Activated CD4-positive, alpha-beta T cell treated with anti-CD3 and anti-CD28 coated beads, Interleukin-2, Interleukin-4, amounts not matched to agents 100 ng/mL and 50 ng/mL, durations not matched to agents 16 hours and 8 hours (primary cell): ENCODE measurements at places on chromosomes 6 and 20.

DNA sequence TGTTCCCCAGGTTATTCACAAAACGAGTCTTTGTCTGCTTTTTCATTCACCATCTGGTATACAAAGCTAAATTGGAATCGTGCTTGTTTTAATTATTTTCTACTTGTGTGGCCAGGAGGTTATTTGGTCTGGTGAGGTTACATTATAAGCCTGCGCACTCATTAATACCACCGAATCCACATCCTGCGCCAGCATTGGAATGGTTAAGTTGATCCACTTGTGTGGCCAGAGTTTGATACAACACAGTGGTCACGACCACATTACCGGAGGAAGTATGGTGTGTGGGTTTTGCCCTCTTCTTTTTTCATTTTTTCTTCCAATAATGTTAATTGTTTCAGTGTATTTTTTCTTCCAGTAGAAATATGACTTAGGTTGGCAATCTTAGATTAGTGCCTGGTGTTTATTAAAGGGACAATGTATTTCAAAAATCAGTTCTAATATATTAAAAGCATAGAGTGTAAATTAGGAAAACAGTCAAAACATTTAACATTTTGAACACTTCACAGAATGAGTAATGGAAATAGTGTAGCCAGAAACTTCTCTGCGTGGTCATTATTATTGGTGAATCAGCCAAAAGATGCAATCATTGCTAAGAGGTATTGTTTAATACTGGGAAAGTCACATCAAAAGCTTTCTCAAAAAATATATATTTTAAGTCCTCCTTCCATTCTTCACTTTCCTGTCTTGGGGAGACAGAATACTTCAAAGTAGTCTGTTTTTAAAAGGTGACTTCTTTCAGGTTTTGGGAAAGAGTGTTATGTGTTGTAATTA lies 84.5 kb downstream of the JARID2 start:
- DNase-seq = no peak

DNA sequence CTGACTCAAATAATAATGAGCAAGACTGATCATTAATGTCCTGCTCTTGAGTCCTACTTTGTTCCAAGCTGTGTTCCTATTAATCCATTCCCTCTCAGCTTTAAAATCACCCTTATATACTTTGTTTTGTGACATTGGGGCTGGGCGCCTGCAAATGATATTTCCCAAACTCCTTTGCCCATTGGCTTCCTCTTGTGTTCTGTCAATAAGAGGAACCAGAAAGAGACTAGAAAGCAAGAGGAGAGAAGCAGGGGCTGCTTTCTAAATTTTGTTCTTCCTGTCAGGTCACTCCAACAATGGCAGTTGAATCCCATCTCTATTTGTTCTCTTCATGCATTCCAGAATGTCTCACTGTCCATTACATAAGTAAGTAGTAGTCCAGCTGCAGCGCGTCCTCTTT lies 21.6 kb upstream of the TRIM27 start:
- DNase-seq = no peak

DNA sequence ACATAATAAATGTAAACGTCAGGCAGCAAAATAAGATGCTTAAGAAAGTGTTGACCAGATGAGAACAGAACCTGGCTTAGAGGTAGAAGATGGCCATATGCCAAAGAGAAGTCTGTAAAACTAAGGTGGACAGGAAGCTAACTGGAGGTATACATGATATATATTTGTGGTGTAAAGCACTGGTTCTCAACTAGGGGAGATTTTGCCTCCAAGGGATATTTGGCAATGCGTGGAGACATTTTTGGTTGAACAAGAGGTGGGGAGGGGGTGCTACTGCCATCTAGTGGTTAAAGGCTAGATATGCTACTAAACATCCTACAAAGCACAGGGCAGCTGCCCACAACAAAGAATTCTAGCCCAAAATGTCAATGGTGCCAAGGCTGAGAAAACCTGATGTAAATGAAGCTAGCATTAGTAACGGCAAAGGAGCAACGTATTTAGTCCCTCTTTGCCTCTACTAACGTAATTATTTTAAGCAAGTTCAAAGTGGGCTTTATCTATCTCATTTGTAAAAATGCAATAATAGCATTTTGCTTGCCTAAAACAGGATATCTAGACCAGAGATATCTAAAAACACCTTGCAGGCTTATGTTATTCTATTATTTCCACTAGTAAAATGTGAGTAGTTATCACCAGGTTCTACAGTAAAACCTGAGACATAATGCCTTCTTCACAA lies 182.6 kb downstream of the RNGTT start:
- DNase-seq = peak; percentile 70

DNA sequence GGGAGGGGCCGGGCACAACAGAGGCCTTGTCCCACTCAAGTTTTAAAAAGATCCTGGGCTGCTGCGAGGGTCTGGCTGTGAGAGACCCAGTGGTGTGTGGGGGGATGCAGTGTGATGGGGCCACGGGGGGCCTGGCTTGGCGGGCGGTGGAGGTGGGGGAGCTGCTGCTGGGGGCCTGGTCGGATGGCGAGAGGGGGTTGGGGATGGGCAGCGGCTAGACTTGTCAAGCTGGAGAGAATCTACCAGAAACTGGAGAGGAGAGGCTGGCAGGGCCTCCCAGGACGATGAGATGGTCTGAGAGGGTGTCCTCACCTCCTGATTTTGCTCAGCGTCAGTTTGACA lies 5.1 kb downstream of the RPS21 start:
- no peak for DNase-seq

DNA sequence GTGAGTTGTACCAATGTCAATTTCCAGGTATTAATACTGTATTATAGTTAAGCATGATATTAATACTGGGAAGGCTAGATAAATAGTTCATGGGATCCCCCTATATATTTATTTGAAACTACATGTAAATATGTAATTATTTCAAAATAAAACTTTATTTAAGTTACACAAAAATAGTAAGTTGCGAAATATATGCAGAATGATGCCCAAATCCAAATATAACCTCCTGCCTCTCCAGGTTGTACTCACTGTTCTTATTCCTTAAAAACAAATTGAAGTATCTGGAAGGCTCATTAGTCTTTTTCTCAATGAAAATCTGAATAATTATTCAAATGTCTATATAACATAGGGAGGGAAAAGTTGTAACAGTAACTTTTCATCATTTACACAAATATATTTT lies 161.9 kb upstream of the DEFB112 start:
- DNase-seq = no peak

GRCh38 chr6:134230087-134230700 lies 87.7 kb downstream of the SGK1 start:
- DNase-seq = no peak

GRCh38 chr20:60101891-60102281 lies 143.7 kb downstream of the CDH26 start:
- no peak for DNase-seq

- DNase-seq = peak; percentile 27
Observed at GRCh38 chr20:58649288-58650180, 1.5 kb upstream of the STX16 start.

GRCh38 chr20:46600286-46600752 lies 49.9 kb upstream of the OCSTAMP start:
- no peak for DNase-seq

- no peak for DNase-seq
Observed at GRCh38 chr6:118772886-118773285, 121.1 kb upstream of the ASF1A start.

- DNase-seq = no peak
Observed at GRCh38 chr20:13262671-13263360, 41.7 kb downstream of the ISM1 start.

- DNase-seq = peak; percentile 0
Observed at GRCh38 chr6:55445648-55446204, 118.5 kb downstream of the GFRAL start.

GRCh38 chr6:155276638-155277037 lies 12.8 kb downstream of the CLDN20 start:
- DNase-seq = no peak

DNA sequence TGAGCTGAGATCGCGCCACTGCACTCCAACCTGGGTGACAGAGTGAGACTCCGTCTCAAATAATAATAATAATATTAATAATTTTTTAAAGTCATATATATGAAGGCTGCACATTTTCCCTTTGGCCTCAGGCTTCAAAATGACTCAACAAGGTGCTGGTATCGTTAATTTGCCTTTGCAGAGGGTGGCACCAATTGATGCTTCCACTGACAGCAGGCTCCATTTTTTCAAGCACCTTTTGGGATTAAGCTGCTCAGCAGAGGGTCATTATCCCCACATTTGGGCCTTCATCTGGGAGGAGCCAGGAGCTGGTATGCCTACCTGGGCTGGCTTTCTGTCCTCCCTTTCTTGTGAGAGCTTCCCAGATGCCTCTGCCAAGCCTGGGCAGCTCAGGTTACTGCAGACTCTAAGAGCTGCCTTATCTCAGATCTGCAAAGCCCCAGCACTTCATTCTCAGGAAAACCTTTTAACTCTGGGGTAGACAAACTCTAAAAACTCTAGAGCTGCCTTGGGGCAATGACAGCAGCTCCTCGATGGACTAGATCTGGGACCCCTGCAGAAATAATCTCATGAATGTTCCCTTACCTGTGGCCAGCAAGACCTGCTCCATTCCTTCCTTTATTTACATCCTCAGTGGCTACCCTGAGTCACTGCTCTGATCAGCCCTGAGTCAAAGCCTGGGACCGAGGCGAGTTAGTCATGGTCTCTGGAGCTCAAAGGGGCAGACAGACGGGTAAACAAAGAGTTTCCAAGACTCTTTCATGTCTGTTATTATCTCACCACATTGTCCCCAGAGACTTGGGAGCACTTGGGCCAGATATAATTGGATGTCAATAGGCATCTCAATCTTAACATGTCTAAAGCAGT lies 80.0 kb upstream of the EYA2 start:
- DNase-seq = no peak

GRCh38 chr6:53857318-53858094 lies 62.7 kb downstream of the LRRC1 start:
- DNase-seq = no peak

DNA sequence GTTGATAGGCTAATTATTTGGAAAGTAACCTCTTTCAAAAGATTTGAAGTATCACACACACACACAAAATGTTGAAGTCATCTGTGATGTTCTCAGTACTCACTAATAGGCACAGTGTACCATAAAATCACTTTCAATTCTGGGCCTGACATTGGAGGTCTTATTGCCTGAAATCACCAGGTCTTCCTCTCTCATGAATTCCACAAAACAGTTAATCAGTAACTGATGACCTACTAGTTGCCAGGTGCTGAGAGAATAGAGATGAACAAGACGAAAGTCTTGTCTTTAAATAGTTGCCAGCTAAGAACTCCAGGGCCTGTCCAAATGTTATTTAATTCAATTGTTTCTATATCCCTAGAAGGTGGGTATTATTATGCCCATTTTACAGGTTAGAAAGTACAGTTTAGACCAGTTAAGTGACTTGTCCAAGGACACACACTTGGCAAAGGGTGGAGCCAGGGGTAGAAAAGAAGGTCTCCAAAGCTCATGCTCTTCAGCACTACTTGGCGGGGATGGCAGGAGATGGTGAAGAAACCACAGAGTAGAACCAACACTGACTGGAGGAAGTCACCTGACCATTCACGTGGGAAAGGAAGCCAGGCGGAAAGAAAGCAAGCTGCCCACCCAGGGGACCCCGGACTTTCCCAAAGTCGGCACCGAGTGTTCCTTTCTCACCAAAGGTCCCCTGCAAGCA lies 116.4 kb downstream of the KIF6 start:
- DNase-seq = no peak

GRCh38 chr6:130148181-130148580 lies 74.6 kb downstream of the SAMD3 start:
- no peak for DNase-seq

DNA sequence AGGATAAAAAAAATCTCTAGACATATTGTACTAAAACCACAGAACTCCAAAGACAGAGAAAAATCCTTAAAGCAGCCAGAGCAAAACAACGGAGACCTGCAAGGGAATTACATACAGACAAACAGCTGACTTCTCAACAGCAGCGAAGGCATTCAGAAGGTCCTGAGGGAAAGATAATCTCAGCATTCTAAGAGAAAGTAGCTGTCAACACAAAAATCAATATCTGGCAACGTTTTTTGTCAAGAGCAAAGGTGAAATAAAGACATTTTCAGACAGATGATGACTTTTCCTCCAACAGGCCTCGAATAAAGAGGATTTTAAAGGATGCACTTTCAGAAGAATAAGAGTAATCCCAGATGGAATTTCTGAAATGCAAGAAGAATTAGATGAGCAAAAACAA lies 6.1 kb upstream of the SCGN start:
- DNase-seq = no peak

DNA sequence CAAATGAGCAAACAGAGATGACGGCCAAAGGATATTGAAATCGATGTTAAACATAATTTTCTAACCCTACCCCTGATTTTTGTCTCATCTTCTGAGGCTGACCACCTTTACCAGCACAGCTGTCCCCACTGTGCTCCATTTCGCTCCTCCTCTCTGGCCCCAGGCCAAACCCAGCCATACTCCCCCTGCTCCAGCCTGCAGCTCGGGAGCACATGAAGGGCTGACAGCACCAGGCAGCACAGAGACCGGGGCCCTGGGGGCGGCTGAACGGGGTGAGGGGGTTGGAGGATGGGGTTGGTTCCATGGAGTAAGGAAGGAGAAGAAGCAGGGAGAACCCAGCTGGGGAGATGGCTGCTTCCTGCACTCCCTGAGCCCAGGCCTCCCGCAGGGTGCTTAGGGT lies 3.2 kb upstream of the NCR2 start:
- no peak for DNase-seq

- DNase-seq = no peak
Observed at GRCh38 chr6:22800451-22800850, 231.1 kb downstream of the HDGFL1 start.

DNA sequence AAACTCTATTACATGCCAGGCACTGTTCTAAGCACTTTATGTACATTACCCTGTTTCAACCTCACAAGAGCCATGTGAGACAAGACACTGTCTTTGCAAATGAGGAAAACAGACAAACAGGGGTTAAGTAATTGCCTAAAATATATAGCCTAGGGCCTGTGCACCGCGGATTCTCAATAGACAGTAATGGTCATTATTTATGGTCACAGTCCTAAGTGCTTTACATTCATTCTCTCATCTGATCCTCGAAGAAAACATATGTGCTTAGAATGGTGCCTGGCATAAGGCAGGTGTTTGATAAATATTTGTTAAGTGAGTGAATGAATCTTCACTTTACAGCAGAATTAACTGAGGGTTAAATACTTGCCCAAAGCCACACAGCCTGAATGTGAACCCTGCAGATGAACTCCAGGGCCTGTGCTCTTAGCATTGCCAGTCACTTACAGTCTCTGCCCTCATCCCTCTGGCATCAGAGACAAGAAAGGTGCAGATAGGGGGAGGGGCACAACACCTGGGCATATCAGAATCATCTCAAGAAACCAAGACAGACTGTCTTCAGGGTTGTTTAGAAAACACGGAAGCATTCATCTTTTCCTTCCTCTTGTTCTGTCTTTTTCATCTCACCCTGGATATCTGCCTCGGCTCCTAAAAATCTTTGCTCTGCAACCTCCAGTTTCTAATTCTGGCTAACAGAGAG lies 92.8 kb upstream of the SASH1 start:
- no peak for DNase-seq

GRCh38 chr6:22965889-22966288 lies 396.5 kb downstream of the HDGFL1 start:
- DNase-seq = no peak

- peak; percentile 75 for DNase-seq
Observed at GRCh38 chr6:119350202-119350951, 816 bp upstream of the MAN1A1 start.
